Vagina (tissue), 2 donors: ENCODE measurements at places on chromosomes 12 and 14. TPM values are rescaled to one million over a fixed set of nuclear protein-coding genes. Genes with fewer than 3 reads are reported as not detected.

- peak overlapping the region; percentile 52 for H3K27ac ChIP-seq
- H3K27me3 ChIP-seq = no peaks in the 10 kb centered on the region
These were observed 16.8 kb downstream of the ATP5MC2 start for GRCh38 chr12:53659011-53659551.

DNA sequence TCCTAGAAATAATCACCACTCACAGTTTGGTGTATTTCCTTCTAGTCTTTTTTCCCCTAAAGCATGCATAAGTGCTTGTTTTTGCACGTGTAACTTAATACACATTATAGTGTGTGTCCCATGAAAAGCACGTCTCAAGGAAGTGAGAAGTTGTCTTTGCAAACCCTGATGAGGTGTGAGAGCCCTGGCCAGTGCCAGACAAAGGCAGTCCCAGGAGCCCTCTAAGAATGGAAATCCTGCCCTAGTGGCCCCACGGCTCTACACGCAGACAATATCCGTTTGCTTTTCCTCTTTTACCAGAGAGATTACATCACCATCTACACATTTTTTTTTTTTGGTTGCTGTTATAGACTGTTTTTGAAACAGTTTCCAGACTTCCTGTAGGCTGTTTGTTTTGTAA, 85.5 kb upstream of the FZD10 start:
- no peak overlapping the region for H3K27ac ChIP-seq
- H3K4me3 ChIP-seq = no peak overlapping the region
- no peaks in the 10 kb centered on the region for H3K27me3 ChIP-seq
- DNase-seq = no peak
- H3K36me3 ChIP-seq = no peaks in the 10 kb centered on the region

DNA sequence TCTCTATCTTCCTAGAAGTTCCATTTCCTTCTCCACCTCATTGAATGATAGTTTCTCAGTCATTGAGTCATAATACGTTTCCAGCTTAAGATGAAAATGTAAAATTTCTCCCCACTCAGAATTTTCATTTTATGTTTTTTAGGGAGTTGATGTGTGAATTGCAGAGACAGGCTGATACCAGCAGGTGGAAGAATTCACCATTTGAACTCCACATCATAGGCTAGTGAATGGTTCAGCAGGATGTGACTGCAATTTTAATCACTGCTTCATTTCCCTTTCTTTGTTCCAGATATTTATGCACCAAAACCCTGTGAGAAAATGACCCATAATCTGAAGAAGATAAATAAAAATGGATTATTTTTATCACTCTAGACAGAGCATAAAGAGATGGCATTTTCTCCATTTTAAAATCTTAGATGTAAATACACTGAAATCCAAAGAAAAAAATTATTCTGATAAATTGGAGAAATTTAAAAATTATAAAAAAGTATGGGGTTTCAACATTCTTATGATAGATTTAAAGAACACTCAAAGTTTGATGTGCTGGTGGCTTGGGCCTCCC, 10.6 kb upstream of the PYGL start:
- H3K4me1 ChIP-seq = peaks cover 11% of the 10 kb centered on the region
- no peak overlapping the region for H3K4me3 ChIP-seq
- H3K27me3 ChIP-seq = no peaks in the 10 kb centered on the region
- no peaks in the 10 kb centered on the region for H3K36me3 ChIP-seq
- no peak for DNase-seq
- H3K27ac ChIP-seq = peak overlapping the region; percentile 42

GRCh38 chr12:107435072-107435471, 250.5 kb upstream of the PWP1 start:
- no peak overlapping the region for H3K4me3 ChIP-seq
- no peak for DNase-seq
- H3K36me3 ChIP-seq = no peaks in the 10 kb centered on the region
- H3K4me1 ChIP-seq = no peaks in the 10 kb centered on the region

GRCh38 chr12:88945051-88945732, 364.9 kb upstream of the KITLG start:
- no peaks in the 10 kb centered on the region for H3K27me3 ChIP-seq
- no peak for DNase-seq
- no peaks in the 10 kb centered on the region for H3K36me3 ChIP-seq
- no peak overlapping the region for H3K27ac ChIP-seq
- peaks cover 7% of the 10 kb centered on the region for H3K4me1 ChIP-seq
- H3K4me3 ChIP-seq = no peak overlapping the region

DNA sequence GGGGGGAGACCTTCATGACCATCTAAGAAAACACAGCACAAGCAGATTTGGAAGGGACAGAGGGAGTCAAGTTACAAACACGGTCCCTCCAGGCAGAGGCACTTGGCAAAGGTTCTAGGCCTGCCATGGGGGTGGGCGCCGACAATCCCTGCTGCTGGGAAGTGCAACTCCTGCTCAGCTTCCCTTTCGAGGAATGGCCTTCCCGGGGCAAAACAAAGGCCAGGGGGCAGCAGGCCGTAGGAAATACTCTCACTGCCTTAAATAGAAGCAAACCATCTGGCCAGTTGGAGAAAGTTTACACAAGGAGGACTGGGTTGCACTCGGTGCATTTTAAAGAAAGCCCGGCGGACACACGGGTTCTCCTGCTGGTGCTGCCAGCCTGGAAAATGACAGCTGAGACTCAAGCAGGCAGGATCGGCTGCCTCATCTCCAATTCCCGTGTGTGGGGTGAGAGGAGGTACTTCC, 65.8 kb downstream of the ITPK1 start:
- H3K27me3 ChIP-seq = no peaks in the 10 kb centered on the region
- no peak overlapping the region for H3K4me3 ChIP-seq
- no peaks in the 10 kb centered on the region for H3K36me3 ChIP-seq
- H3K4me1 ChIP-seq = peaks cover 58% of the 10 kb centered on the region
- DNase-seq = no peak
- peak overlapping the region; percentile 46 for H3K27ac ChIP-seq

Gene PALS1
- total RNA-seq = 20.6 TPM
